ENCODE measurements at places on chromosomes 1 and 21.

DNA sequence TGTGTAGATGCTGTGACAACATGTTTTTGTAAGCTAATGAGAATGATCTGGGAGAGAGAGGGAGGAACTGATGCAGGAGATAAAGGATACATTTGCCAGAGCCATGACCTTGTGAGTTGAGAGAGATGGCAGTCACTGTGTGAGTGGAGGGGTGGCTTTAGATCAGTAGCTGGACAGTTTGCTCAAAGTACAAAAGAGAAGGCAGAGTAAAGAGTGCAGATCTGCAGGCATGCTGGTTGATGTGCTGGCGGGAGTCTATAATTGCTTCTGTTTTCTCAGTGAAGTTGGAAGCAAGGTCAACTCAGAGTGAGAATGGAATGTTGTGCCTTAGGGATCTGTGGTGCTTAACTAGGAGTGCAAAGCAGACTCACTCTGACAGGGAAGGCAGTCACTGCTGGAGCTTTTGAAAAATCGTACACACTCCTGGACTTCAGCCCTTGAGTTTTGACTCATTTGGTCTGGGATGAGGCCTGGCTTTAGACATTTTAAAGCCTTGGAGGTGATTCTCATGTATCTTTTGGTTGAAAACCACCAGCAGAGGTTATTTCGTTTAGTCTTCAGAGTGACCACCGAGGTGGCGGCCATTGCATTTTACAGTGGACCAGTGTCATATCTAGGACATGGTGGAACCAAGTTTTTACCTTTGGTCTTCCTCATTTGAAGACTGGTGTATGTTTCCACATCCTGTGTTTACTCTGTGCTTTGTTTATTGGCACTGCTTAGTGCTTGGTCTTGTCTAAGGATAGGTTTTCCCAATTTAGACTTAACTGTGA lies 49.6 kb downstream of the MTR start:
- DNase-seq, result no peak

- DNase-seq, result no peak
Measured at GRCh38 chr1:178639326-178639725, 85.7 kb upstream of the RALGPS2 start.

DNA sequence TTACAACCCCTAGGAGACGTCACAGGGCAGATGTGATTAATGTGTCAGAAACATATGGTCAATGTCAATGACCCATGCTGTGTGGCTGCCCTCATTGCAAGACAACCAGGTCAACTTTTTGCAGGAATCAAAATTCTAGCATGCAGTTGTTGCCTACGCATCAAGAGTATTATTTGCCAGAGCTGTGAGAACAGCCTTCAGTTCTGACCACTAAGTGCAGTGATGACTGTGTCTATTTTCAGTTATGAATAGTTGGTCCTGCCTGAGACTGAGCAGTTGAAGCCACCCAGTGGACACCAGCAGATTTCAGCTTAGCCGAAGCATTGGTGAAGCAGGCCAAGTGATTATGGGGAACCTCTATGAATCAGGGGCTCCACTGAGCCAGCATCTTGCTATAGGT lies 47.3 kb downstream of the LYPLAL1 start:
- DNase-seq, result no peak

DNA sequence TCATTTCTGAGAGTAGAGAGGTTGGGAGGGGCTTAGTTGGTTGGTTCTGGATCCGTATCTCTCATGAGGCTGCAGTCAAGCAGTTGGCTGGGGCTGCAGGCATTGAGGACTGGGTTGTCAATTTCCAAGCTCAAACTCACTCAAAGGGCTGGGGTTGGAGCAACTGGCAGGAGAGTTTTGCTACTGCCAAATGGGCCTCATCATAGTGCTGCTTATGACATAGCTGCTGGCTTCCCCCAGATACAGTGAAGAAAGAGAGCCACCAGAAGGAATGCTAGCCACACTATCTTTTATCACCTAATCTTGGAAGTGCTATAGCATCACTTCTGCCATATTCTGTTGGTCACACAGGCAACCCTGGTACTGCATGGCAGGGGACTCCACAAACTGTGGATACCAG lies 363.5 kb upstream of the USP24 start:
- no peak for DNase-seq

- DNase-seq, result no peak
Measured at GRCh38 chr1:64482128-64482527, 12.2 kb downstream of the CACHD1 start.

- no peak for DNase-seq
Measured at GRCh38 chr1:22567197-22567596, 3.9 kb downstream of the EPHA8 start.

GRCh38 chr1:75970631-75971030 lies 38.4 kb upstream of the ASB17 start:
- no peak for DNase-seq

GRCh38 chr21:27225940-27226339 lies 259.1 kb upstream of the ADAMTS5 start:
- no peak for DNase-seq

DNA sequence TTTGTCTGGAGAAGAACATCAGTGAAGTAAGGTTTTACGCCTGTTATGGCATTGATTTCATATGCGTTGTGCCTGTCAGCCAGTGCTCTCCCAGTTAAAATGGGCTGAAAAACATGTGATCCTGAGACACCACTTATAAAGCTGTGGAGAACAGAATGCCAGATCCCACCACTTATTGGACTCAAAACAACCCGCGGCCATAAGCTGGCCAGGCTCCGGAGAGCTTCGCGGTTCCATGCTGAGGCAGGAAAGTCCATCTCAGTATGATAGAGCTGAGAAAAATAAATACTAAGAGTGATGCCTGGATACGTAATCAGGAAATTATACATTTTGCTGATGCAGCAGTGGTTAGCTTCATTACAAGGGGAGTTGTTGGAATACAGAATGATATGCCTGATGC lies 5.1 kb downstream of the APOBEC4 start:
- DNase-seq, result no peak

DNA sequence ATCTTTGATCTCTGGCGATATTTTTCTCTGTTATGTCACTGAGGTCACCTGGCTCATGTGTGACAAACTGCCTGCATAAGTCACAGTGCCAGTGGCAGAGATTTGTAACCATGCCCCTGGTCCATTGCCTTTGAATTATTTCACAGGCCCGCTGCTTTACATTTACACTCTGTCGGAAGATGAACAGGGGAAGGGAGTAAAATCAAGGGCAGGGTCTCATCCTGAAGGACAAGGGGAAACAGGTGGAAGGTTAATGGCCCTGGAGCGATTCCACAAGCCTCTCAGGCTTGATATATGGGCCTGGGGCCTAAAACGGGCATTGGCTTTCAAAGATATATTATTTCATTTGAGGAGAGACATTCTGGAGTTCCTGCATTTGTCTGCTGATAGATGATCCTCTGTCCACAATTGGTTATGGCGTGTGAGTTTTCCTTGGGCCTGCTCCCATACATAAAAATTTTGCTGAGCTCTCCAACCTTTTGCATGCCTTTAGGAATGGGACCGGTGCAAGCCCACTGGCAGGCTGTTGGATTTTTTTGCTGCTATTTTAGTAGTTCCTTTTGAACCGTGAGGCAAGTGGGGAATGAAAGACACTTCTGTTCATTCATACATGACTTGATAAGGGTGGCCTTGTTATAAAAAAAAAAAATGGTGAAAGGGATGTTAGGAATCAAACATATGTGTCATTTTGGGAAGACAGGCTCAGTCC lies 51.9 kb downstream of the NR5A2 start:
- DNase-seq, result no peak

- DNase-seq, result no peak
Measured at GRCh38 chr1:92372164-92372563, 73.3 kb downstream of the RPAP2 start.

- DNase-seq, result no peak
Measured at GRCh38 chr1:13965770-13966398, 265.9 kb downstream of the PRDM2 start.

DNA sequence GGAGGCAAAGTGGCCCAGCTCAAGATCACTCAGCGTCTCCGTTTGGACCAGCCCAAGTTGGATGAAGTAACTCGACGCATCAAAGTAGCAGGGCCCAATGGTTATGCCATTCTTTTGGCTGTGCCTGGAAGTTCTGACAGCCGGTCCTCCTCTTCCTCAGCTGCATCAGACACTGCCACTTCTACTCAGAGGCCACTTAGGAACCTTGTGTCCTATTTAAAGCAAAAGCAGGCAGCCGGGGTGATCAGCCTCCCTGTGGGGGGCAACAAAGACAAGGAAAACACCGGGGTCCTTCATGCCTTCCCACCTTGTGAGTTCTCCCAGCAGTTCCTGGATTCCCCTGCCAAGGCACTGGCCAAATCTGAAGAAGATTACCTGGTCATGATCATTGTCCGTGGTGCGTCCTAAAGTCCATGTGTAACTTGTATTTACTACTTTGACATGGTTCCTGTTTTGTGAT lies 2.7 kb downstream of the RBM15 start:
- DNase-seq, result no peak

DNA sequence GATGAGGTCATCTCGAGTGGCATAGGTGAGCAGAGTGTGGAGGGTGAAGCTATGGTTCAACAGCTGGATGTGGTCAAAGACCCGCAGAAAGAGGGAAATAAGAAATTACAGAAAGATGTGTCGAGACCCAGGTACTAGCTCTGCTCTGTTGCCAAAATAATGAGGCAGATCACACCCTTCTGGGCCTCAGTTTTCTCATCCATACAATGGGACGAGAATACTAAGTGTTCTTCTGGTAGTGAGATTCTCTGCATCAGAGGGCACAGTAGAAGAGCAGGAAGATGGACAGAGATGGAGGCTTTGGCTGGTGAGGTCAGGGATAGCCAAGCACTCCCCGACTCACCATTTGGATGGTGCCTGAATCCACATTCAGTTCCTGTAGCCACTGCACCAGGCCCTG lies 11.1 kb downstream of the MAP3K6 start:
- DNase-seq, result no peak

GRCh38 chr1:213714645-213715044 lies 273.1 kb upstream of the PROX1 start:
- DNase-seq, result no peak

DNA sequence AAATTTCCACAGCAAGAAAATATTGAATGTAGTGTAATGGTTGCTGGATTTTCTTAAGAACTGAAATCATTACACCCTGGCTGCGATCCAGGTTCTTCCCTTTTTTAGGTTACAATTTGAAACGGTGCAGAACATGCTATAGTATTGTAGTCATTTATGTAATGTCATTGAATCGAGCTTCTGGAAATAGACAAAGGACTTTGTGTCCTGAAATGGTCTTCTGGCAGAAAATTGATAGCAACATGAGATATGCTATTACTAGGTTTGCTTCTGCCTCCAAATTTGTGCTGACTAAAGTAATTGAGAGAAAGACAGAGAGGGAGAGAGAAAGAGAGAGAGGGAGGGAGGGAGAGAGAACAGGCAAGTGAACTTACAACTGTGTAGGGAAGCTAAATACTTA lies 146.2 kb upstream of the NFIA start:
- no peak for DNase-seq

DNA sequence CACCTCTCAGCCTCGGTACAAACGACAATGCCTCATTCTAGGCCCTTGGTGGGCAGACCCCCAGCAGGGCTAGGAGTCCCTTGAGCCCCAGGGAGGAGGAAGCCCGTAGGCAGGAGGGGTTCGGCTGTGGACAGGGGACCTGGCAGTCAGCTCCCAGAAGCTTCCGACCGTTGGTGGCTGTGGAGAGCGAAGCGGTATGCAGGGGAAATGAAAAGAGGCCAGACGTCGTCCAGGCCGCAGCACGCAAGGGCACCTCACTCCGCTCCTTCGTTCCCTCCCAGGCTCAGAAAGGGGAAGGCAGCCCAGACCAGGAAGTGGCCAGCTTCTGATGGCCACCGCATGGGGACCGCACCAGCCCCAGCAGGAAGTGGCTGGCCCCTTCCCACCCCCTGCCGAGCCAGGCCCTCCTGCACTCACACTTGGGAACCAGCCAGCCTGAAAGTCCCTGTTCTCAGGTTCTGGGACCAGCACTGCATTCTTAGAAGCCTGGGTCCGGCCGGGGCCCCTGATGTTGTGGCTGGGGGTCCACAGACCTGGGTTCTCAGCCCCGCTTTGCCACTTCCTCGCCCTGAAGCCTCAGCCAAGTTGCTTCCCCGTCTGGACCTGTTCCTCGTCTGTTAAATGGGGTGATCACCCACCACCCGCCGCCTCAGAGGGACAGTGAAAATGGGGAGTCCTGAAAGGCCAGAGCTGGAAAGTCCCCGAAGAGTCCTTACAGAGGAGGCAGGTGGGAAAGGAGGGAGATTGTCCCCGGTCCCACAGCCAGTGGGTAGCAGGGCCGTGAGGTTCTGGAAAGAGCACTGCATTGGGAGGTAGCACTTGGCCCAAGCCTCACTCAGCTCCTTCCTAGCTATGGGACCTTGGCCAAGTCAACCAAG lies 104.0 kb upstream of the RUNX3 start:
- no peak for DNase-seq

DNA sequence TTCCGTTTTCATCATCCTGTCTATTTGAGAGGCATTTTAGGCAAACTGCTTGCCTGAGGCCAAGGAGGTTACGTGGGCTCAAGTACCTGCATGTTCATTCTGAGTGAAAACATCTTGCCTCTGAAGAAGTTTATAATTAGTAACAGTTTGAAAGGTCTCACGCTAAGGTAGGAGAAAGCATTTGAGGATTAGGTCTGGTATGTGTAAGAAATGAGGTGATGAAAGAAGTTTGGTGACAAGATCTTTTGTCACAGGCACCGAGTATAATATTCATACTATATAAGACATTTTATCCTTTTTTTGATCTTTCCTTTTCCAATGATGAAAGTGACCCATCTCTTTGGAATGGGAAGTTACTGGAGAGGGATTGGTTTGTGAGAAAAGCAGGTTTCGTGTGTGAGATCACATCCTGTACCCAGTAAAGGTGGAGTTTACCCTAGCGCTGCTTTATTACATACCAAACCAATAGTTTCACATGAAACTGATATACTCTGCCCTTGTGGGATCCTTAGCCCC lies 98.7 kb upstream of the PDC start:
- DNase-seq, result no peak

- DNase-seq, result no peak
Measured at GRCh38 chr21:43976661-43977060, 35.4 kb upstream of the TRAPPC10 start.

DNA sequence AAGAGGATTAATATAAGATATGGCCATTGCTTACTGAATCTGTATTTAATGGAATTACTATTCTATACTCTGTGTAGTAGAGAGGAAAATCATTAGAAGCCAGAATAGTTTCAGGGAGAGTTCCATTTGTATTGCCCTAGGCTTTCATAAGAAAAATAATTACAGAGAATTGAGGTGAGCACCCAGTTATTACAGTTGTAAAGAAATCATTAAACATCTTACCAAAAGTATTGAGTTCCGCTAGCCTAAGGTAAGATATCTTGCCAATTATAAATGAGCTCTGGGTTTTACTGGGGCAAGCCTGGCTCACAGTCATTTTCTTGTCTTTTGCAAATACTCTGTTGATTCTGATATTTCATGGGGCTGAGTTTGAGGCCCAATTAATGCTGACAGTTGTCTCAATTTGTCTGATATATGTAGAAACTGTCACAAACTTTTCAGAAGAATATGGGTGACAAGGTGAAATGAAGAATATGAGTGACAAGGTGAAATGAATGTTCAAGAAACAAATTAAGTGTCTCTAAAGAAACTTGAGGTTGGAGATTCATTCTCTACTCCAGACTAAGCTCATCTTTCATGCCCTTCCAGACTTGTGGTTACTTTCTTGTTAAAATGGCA lies 127.8 kb downstream of the PTGER3 start:
- DNase-seq, result no peak
